ENCODE measurements at places on chromosomes 2 and 18.

- no peak for DNase-seq
These were observed 37.5 kb downstream of the TTC39C start for GRCh38 chr18:24052053-24052452.

DNA sequence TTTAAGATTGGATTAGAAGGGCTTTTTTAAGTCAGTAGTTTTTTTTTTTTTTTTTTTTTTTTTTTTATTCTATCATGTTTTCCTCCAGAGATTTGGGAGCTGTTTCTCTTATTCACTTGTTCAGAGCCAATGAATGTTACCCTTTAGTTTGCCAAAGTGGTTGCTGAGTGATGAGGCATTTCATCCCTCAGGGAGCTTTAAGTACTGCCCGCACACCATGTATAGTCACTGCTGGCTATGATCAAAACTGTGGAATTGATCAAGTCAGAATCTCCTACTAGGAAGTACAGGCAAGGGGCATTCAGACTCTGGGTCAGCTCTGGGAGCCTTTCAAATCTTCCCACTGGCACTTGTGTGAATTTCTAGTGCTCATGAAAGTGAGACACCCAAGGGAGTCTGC, 201.6 kb downstream of the IKZF2 start:
- DNase-seq = no peak

- DNase-seq = peak; percentile 12
These were observed 58.2 kb downstream of the SLC9A2 start for GRCh38 chr2:102677244-102678215.

DNA sequence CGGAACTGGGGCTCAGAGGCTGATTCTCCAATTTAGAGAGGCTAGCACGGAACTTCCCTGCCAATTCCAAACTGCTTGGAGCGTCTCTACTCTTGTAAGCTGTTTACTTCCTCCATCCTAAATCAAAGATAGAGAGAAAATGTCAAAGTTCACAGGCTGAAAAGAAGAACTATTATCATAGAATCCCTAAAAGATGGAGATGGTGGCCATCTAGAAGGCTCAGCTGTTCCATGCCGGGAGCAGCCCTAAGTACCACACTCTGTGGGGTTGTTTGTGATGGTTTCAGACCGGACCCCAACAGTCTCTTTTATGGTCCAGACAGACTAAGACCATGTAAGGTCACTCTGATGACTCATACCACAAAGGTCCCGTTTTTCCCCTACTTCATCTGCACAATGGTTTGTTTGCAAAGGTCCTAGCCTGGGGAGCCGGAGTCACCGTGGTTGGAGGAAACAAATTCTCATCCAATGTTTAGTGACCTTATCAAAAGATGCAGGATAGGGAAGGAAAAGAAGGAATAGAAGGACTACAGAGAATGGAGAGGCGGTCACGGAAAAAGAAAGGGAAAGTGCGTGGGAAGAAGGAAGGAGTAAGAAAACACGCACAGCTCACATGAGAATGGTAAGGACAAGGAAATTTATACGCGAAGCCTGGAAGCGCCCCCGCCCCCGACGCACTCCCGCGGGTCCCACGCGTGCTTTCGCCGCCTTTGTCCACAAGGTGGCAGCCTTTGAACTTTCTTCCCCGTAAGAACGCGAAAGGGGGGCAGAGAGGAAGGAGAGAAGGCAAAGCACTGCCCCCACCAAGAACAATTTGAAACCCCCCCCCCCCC, 453 bp upstream of the ANTXR1 start:
- peak; percentile 26 for DNase-seq

DNA sequence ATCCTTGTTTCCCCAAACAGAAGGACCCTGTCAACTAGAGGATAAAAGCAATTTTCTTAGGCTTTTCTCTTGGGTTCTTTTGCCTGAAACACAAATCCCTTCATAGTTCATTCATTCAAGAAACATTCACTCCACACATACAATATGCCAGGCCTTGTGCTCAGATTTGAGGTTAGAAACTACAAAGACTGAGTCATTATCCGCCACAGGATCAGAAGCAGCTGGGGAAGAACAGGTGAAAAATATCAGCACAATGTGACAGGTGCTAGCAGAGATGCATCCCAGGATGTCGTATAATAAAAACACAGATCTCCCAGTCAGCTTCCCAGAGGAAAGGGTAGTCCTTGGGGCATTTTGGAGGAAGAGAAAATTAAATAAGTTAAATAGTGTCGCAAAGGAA, 172.4 kb downstream of the LRATD1 start:
- no peak for DNase-seq

- DNase-seq = no peak
These were observed 5.4 kb downstream of the DIS3L2 start for GRCh38 chr2:231966886-231967285.

DNA sequence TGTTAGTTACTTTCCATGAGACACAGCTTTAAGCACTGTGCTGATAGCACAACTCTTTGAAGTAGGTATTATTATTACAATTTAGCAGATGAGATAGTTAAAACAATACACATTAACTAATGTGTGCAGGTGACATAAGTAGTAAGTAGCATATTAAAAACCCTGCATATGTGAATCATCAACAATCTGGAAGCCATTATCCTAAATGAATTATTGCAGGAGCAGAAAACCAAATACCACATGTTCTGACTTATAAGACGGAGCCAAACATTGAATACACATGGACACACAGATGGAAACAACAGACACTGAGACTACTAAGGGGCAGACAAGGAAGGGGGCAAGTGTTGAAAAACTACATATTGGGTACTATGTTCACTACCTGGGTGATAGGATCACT, 300.3 kb upstream of the GULP1 start:
- DNase-seq = no peak

DNA sequence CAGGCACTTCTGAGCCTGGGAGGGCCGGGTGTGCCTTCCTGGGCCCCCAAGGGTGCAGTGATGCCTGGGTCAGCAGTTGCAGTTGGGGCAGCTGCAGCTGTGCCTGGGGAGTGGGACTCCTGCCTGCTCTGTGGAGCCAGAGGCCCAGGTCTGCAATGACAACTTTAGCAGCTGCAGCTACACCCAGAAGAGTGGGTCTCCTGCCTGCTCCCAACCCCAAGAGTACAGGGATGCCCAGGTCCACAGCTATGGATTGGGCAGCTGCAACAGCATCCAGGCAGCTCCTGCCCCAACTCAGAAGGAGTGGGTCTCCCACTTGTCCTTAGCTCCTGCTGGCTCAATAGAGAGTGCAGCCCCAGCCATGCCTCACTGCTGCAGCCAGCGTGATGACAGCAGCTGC, 73.0 kb upstream of the ST3GAL5 start:
- DNase-seq = no peak

GRCh38 chr2:221780281-221780688, 208.2 kb upstream of the EPHA4 start:
- DNase-seq = no peak
